Kidney (tissue), 22 donors: ENCODE measurements at places on chromosomes 2 and 18.

DNA sequence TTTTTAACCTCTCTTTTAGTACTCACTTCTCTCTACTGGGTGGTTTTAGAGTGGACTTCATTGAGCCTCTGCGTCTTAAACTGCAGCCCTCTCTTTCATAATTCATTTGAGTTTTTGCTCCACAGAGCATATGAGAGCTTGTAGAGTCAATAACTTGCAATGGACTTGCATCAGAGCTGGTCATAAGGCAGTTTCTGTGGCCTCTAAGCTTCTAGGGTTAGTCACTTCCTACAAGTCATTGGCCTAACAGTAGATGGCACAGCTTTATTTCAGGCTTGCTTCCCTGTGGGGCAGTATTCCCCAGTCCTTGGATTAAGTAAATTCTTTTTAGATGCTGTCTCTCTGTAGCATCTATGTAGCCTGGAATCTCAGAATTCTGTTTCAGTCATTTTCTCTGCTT lies 1435.7 kb downstream of the LRP1B start:
- no peak for DNase-seq

GRCh38 chr18:4524096-4524495 lies 69.0 kb upstream of the DLGAP1 start:
- no peak for DNase-seq

DNA sequence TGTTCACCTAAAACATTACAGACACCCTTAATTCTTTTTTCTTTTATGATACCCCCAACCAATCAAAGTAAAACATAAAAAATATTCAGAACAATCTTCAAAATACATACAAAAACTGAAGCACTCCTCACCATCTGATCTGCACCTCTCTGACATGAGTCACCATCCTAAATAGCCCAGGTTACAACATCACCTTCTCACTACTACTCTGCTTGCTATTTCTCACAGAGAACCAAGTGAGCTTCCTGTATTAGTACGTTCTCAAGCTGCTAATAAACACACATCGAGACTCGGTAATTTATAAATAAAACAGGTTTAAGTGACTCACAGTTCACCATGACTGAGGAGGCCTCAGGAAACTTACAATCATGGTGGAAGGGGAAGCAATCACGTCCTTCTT lies 183.5 kb downstream of the CBLN2 start:
- DNase-seq = no peak

DNA sequence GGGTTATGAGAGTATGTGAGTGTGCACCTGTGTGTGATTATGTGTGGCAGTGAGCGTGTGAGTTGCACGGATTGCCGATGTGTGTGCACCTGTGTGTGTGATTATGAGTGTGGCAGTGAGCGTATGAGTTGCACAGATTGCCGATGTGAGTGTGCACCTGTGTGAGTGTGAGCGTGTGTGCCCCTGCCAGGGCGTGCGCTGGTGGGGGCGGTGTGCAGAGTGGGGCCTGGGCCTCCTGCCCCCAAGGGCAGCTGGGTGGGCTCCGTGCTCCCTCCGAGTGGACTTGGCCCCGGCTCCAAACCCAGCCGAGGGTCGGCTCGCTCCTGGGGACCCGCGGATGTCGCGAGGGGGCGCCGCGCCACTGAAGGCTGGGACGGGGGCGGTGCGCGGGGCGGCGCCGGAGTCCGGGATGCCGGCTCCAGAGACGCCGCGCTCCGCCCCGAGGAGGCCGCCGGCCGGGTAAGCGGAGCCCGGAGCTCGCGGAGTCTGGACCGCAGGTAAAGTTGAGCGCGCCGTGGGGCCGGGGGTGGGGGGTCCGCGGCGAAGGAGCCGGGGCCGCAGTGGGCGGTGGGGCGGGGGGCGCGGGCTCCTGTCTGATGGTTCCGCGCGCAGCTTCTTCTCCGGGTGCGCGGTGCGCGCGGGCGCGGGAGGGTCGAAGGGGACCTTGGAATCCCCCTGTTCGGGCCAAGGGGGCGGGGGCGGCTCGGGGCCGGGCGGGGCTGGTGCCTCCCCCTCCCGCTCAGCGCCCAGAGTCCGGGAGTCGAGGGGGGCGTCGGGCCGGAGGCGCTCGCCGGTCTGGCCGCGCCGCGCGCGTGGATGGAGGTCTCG lies at the start of gene KCNG2:
Gene KCNG2 (plus strand): TSS at position 421 of the 828 bp plus-strand sequence. CDS start 65,730 bp downstream, outside the sequence.
- DNase-seq = peak; percentile 53

DNA sequence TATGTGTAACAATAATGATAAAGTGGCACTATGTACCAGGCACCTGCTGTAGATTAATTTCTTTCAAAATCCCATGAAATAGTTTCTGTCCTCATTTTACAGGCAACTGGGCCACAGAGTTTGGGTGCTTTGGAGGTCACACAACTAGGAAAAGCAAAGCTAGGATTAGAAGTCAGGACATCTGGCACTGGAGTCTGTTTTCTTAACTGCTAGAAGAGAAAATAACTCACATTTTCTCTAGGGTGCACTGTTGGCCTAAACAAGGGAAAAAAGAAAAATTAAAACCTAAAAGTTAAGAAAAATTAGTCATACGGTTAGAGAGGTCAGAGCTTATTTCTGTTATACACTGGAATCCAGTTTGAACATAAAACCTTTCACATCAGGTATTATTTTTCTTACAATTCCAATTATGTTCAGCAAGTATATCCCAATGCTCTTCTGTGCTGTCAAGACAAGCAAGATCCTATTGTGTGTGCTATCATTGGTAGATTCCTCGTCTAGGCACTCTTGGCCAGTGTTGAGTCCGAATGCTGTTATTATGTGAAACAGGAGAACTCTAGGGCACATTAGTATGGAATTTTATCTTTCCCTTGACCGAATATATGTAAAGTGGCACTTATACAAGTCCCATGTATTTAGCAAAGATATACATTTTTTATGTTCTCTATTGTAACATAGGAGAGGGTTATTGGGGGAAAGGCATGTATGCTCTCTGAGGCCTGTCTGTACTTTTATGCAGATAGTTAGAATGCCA lies 1.5 kb upstream of the OSGEPL1 start:
- DNase-seq = no peak

GRCh38 chr18:25307192-25307591 lies 44.8 kb downstream of the ZNF521 start:
- no peak for DNase-seq

DNA sequence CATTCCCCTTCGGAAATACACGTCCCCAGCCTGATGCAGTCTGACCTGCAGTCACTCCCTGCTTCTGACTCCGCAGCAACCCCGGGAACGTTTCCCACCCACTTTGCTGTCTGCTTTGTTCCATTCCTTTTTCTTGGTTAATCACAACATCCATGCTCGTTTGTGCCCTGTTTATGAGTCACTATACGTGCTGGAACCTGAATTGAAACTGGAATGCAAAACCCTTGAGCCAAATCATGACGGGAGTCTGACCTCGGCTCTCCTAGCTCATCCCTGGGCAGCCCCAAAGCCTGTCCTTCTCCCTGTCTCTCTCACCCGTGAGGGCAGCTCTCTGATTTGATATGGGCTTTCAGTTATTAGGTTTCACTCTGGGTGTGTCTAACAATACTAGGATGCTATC lies 57.1 kb upstream of the RNF152 start:
- DNase-seq = no peak

DNA sequence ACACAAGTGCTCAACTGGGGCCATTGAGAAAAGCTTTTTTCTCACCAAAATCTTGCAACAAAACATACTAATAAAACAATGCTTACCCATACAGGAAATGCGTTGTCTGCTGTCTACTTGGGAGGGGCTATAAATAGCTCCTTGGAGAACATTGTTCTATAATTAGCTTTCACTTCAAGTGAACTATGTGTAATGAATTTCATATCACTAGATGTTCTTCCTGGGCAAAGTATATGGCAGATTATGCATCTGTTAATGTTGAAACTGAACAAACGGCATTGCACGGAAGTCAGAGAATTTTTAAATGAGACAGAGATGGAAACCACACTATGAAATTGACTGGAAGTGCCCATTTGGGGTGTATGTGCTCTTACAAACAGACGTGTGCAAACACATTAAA lies 6.4 kb upstream of the NPAS2 start:
- DNase-seq = no peak

DNA sequence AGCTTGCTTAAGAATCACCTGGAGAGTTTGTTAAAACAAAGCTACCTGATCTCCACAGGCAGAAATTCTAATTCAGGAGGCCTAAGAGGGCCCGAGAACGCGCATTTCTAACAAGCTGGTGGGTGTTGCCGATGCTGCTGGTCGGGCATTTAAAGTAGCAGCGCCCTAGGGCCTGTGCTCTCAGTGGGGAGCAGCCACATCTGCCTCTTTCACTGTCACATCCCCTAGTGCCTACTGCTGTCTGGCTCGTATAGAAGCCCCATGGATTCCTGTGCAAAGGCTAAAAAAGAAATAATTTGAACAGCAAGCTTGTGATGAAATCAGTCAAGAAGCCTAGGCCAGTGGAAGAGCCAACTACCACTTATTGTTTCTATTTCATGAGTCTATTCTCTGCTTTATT lies 126.7 kb upstream of the SMIM21 start:
- DNase-seq = no peak

- no peak for DNase-seq
Observed at GRCh38 chr18:57219964-57220363, 73.1 kb downstream of the BOD1L2 start.

GRCh38 chr2:99442837-99443236 lies 47.0 kb downstream of the REV1 start:
- DNase-seq = no peak

DNA sequence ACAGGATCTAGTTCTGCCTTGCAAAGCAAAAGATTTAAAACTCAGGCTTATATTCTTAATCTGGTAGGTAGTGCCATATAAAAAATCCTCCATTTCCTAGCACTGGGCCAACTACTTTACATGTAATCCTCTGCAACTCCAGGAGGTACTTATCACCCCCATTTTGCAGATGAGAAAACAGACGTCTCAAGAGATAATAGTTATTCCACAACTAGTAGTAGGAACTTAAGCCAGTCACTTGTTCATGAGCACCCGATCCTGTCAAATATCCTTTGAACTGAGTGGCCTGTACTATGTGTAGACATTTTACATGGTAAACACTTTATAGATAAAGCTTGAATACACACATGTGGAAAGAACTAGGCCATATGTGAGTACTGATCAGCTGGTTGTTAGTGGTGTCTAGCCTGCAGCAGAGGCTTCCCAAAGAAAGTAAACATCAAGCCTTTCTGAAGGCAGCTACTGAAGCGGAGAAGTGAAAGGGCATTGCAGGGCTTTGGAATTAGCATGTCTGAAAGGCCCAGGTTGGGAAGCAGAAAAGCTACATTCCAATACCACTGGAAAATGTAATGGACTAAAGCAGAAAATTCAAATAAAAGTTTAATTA lies 48.0 kb downstream of the NAB1 start:
- DNase-seq = peak; percentile 86

DNA sequence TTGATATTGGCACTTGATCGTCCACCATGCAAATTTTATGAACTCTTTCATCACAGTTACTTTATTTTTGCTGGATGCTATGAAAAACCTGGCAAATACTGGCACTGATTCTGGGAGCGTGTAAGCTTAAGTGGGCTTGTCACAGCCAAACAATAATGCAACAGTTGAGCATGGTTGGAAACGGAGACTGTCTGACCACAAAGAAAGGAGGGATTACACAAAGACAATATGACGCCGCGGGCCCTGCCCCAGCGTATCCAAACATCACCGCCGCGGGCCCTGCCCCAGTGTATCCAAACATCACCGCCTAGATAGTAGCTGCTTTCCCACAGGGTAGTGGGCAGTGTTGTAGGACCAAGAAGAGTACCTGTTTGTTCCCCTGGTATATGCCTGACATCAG lies 135.9 kb downstream of the PRPF40A start:
- DNase-seq = no peak

DNA sequence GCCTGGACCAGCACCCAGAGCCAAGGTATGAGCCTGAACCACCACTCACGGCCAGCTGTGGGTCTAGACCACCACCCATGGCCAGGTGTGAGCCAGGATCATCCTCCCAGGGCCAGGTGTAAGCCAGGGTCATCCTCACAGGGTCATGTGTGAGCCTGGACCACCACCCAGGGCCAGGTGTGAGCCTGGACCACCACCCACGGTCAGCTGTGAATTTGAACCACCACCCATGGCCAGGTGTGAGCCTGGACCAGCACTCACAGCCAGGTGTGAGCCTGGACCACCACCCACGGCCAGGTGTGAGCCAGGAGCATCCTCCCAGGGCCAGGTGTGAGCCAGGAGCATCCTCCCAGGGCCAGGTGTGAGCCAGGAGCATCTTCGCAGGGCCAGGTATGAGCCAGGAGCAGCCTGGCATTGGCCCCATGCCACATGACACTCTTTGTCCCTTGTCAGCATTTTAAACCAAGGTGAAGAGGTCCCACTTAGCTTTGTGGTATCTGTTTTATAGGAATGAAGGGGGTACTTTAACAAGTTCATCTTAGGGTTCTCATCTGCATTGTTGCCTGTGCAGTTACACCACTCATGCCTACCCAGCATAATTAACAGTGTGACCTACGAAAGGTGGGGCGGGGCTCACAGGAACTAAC lies 71.2 kb downstream of the AGAP1 start:
- DNase-seq = no peak

- no peak for DNase-seq
Observed at GRCh38 chr2:118098307-118099030, 10.2 kb downstream of the INSIG2 start.
